ENCODE measurements at places on chromosomes 6 and 20.

DNA sequence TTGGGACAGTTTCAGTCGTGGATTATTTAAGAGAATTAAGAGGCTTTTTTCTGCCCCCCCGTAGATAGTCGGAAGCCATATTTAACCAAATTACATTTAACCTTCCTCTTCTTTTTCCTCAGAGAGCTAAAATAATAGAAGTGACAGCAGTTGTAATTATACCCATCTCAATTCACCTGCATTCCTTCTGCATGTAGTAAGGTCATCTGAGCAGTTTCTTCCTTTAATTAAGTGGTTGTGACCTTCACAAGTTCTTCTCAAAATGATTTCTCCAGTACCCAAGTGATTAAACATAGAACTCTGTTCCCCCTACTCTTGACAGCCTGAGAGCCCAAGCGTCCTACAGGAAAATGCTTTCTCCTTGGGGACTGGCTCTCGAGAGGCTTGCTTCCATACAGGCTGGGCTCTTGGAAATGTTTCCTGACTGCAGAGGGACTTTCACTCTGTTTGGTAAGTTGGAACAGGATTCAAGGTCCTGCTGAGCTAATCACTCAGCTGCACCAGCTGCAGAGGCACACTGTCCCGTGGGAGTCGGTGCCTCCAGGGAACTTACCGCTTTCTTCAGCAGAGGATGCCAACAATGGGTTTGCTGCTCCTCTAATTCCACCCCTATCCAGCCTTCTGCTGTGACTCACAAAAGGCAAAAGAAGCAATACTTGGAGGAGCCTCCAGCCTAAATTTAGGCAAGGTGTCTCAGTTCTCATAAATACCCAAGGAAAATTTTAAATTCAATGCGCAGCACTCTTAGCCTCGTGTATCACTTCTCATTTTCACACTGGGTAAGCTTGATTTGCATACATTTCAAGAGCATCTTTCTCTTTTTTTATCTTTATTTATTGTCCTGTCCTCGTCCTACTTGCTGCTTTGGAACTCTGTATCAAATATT lies 414.9 kb downstream of the KIF16B start:
- DNase-seq, result no peak

GRCh38 chr6:126033696-126034095 lies 47.4 kb downstream of the TRMT11 start:
- DNase-seq, result no peak

- no peak for DNase-seq
These were observed 8.4 kb upstream of the RIN2 start for GRCh38 chr20:19749618-19750071.

- DNase-seq, result no peak
These were observed 159.7 kb upstream of the MCHR2 start for GRCh38 chr6:100153636-100154275.

- peak; percentile 23 for DNase-seq
These were observed 931 bp upstream of the UCKL1 start for GRCh38 chr20:63957004-63957689.

DNA sequence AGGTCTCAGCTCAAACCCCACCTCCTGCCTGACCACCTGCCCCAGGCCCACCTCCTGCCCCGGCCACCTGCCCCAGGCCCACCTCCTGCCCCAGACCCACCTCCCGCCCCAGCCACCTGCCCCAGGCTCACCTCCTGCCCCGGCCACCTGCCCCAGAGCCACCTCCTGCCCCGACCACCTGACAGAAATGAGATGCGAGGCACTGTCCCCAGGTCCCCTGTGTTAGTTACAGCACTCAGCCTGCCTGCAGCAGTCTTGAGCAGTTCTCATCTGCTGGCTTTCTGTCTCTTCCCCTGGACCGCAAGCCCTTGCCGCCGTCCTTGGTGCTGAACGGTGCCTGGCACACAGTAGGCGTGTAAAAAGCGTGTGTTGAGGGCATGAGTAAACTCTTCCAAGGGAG lies 79.5 kb downstream of the CDH4 start:
- no peak for DNase-seq

DNA sequence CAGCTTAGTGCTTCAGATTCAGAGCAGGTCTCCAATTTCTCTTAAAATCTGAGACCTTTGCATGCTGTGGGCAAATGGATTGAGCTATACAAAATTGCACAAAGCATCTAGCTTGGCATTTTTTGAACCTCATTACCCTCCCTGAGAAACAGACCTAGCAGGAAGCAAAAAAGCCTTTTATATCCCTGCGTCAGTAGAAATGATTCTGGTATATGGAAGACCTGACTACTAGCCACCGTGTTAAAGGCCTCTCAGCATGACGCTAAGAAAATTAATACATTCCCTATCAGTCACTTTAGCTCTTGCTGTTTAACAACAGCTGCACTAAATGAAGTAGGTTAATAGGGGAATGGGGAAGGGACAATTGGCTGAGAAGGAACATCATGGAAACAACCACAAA lies 110.7 kb upstream of the SMLR1 start:
- DNase-seq, result no peak

GRCh38 chr6:25991785-25992412 lies 29.3 kb downstream of the TRIM38 start:
- peak; percentile 39 for DNase-seq

DNA sequence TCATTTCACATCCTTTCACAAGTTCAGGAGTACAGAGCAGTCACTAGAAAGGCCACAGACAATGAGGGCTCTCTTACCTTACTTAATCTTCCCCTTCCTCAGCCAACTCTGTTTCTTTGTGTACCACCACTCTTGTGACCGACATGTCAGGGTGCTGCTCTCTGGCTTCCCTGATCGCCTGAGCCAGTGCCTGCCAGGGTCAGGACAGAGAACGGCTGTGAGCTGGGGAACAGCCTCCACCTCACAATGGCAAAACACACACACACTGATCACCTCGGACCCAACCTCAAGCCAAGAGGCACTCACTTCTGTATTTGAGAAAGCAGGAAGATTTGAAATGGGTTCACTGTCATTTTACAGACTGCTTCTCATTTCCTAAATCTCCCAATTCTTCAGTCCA lies 30.8 kb downstream of the SMLR1 start:
- no peak for DNase-seq

- DNase-seq, result no peak
These were observed 170.0 kb downstream of the GRM4 start for GRCh38 chr6:33975661-33976436.
